ENCODE measurements at places on chromosomes 5 and 9. TPM values are rescaled to one million over a fixed set of nuclear protein-coding genes. Genes with fewer than 3 reads are reported as not detected.

DNA sequence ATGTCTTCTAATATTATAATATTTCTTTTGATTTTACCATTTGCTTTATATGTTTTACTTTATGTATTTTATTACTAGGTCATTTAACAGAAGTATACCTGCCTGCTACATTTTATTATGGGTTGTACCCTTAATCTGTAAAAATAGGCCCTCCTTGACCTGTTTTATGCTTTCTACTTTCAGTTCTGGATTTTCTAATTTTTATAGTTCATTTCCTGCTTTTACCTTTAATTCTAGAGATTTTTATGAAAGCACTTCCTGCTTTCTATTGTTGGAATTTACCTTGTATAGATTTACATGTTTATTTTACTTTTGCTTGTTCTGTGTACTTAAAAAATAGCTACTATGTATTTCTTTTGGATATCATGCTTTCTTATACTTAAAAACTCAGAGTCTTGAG lies 20.6 kb downstream of the ZNF618 start:
- no peaks in the 10 kb centered on the region for H3K4me1 ChIP-seq
- H3K4me3 ChIP-seq, result no peak overlapping the region
- H3K27ac ChIP-seq, result no peak overlapping the region
- H3K36me3 ChIP-seq, result peaks cover 6% of the 10 kb centered on the region
- no peaks in the 10 kb centered on the region for H3K27me3 ChIP-seq

DNA sequence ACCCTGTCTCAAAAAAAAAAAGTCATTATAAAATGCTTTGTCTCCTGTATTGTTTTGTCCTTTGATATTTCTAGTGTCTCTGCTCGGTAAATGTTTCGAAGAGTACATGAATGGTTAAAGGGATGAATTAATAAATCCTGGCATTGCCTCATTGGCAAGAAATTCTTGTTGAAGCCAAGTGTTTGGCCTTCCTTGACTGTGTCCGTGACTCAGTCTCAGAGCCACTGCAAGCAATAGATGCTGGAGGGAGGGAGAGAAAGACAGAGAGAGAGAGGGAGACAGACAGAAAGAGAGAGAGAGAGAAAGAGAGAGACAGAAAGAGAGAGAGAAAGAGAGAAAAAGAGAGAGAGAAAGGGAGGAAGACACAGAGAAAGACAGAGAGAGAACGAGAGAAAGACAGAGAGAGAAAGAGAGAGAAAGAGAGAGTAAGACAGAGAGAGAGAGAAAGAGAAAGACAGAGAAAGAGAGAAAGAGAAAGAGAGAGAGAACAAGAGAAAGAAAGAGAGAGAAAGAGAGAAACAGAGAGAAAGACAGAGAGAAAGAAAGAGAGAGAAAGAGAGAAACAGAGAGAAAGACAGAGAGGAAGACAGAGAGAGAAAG lies 72.5 kb upstream of the RXRA start:
- H3K36me3 ChIP-seq, result no peaks in the 10 kb centered on the region
- no peak overlapping the region for H3K27ac ChIP-seq
- no peaks in the 10 kb centered on the region for H3K4me1 ChIP-seq
- H3K4me3 ChIP-seq, result no peak overlapping the region

- H3K4me3 ChIP-seq, result peak overlapping the region; percentile 90
- no peaks in the 10 kb centered on the region for H3K27me3 ChIP-seq
- peaks cover 12% of the 10 kb centered on the region for H3K4me1 ChIP-seq
- no peaks in the 10 kb centered on the region for H3K36me3 ChIP-seq
Observed at GRCh38 chr5:109411627-109412026, 1.9 kb upstream of the PJA2 start.

DNA sequence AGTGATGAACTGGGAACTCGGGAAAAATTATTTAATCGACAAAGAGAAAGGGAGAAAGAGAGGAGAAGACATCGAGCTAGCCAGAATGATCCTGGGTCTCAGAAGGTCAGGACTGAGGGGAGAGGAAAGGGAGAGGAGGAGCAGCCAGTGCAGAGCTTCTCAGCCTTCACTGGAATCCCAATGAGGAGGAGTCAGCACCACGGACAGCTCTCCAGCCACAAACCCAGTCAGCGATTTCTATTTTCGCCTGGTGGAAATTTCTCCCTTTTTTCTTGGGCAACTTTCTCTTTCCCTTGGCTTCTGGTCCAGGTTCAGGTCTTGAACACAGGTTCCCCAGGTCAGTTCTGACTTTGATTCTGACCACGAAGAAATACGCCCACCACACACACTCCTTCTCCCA lies 1.6 kb upstream of the BRINP1 start:
- no peak overlapping the region for H3K27ac ChIP-seq
- peak; percentile 94 for DNase-seq
- H3K4me3 ChIP-seq, result no peak overlapping the region
- H3K27me3 ChIP-seq, result peaks cover 41% of the 10 kb centered on the region
- H3K4me1 ChIP-seq, result peaks cover 5% of the 10 kb centered on the region

DNA sequence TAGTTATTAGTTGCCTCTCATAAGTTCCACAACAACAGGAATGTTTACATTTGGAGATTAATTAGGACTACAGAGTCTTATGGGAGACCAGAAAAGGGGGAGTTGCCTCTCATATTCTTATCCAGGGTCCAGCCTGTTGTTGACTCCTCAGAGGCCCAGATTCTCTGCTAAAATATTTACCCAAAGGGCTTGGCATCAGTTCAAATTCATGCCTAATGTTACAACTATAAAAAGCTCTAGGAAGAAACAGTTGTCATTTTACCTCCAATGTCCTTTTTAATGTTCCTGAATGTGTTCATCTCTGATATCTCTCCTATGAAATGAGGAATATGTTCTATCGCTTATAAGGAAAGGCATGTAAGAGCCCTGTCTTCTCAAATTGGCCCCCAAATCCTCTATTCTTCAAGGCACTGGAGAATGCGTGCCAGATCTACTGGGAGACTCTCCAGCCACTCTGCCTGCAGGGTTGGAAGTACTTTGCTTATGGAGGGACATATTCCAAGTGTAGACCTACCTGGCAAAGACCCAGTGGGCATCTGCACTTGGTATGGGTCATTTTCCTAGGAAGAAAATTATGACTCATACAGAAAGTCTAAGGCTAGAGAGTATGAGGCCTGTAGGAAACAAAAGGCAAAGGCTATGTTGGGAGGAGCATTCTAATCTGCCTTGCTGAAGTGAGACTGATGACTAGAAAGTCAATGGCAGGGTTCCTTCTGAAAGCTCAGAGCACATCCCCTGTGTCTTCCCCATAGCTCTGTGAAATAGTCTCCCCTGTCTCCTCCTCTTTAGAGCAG lies 192.6 kb downstream of the ESM1 start:
- no peak for DNase-seq
- no peaks in the 10 kb centered on the region for H3K27me3 ChIP-seq
- H3K4me1 ChIP-seq, result no peaks in the 10 kb centered on the region

Gene COX7C
- total RNA-seq, result 875 TPM

Gene TLE1
- total RNA-seq, result 52.9 TPM

Measured in endodermal cell (in vitro differentiated cells).